ENCODE measurements at places on chromosomes 2 and 18.

- DNase-seq, result no peak
These were observed 262.4 kb upstream of the CCDC68 start for GRCh38 chr18:55221622-55222021.

- no peak for DNase-seq
These were observed 83.0 kb downstream of the NPAS2 start for GRCh38 chr2:100902817-100903405.

GRCh38 chr2:137339051-137339450, 573.7 kb downstream of the THSD7B start:
- no peak for DNase-seq

- no peak for DNase-seq
These were observed 1310.8 kb upstream of the CHAC2 start for GRCh38 chr2:52456561-52457377.

- DNase-seq, result no peak
These were observed 15.1 kb downstream of the PLCD4 start for GRCh38 chr2:218622606-218623365.

Measured in stimulated activated CD4-positive, alpha-beta T cell treated with anti-CD3 and anti-CD28 coated beads, Interleukin-4, amount 100 ng/mL, for 24 hours (primary cell).